Activated CD4-positive, alpha-beta memory T cell treated with anti-CD3 and anti-CD28 coated beads, Interleukin-2, amount 10 ng/mL, durations not matched to agents 7 days and 5 days (primary cell): ENCODE measurements at places on chromosomes 16 and 17.

GRCh38 chr17:66165537-66166123 lies 26.3 kb downstream of the CEP112 start:
- no peak for DNase-seq

DNA sequence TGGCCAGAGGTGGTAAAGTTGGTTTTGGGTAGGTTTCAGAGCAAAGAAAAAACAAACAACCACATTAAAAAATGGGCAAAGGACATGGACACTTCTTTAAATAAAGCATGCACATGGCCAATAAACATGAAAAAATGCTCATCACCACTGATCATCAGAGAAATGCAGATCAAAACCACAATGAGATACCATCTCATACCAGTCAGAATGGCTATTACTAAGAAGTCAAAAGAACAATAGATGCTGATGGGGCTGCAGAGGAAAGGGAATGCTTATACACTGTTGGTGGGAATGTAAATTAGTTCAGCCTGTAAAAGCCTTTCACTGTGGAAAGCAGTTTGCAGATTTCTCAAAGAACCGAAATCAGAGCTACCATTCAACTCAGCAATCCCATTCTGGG lies 598.4 kb upstream of the SOX9 start:
- DNase-seq: no peak

DNA sequence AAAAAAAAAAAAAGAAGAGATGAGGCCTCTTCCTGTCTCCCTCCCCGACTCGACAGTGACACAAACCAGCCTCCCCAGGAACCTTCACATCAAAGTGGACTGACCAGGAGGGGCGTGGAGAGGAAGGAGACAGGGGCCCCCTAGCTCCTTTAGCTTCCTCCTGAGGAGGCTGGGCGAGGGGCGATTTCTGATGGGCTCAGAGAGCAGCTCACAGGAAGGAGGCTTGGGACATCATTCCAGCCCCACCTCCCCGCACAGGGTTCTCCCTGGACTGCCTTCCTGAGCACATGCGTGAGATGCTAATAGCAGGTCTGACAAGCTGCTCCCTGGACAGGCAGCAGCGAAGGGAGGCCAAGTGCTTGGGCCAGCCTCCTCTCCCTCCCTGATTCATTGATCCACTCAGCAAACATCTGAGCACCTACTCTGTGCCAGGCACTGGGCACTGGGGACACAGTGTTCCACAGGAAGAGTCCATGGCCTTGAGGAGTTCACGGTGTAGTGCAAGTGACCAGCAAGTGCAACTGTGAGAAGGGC lies 14.4 kb upstream of the DOK4 start:
- DNase-seq: peak; percentile 27

GRCh38 chr17:31373150-31374093 lies 18.1 kb upstream of the RAB11FIP4 start:
- DNase-seq: no peak

GRCh38 chr17:39834017-39834416 lies 30.1 kb downstream of the IKZF3 start:
- no peak for DNase-seq

GRCh38 chr16:66199189-66199588 lies 167.3 kb upstream of the CDH5 start:
- DNase-seq: no peak

- no peak for DNase-seq
These were observed 15.4 kb downstream of the C17orf78 start for GRCh38 chr17:37391146-37391545.

DNA sequence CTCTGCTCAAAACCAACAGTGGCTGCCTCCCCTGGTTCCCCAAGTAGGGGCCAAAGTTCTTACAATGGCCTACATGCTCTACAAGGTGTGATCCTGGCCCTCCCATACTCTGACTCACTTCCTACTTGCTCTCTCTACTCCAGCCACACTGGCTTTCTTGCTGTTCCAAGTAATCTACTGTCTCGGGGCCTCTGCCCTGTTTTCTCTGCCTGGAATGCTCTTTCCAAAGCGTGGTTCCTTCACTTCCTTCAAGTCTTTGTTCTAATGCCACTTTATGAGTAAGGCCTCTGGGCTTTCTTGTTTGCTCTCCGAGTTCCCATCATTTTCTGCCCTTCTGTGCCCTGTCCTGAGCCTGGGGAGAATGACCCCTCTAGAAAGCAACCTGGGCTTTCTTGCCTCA lies 4.1 kb upstream of the CDH3 start:
- DNase-seq: no peak

DNA sequence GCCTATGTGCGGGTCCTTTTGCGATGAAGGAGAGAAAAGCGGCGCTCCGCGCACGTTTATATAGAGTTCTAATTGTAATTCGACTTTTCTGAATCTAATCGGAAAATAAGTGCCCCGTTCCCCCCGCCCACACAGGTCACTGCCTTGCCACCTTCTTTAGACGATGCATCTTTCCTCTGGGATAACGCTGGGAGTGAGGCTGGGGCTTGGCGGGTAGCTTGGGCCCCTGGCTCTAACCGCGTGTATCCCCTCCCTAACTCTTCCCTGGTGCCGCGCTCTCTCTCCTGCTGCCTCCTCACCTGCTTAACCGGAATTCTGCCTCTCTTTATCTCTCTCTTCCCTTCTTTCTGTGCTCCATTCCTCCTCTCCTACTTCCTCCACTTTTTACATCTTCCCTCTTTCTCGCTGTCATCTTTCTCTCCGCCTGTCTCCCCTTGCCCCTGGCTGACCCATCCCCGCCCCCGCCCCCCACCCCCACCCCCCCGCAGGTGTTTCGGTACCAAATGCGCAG lies 2.6 kb downstream of the LHX1 start:
- no peak for DNase-seq

GRCh38 chr17:48310748-48311213 lies 119.2 kb downstream of the SKAP1 start:
- no peak for DNase-seq

DNA sequence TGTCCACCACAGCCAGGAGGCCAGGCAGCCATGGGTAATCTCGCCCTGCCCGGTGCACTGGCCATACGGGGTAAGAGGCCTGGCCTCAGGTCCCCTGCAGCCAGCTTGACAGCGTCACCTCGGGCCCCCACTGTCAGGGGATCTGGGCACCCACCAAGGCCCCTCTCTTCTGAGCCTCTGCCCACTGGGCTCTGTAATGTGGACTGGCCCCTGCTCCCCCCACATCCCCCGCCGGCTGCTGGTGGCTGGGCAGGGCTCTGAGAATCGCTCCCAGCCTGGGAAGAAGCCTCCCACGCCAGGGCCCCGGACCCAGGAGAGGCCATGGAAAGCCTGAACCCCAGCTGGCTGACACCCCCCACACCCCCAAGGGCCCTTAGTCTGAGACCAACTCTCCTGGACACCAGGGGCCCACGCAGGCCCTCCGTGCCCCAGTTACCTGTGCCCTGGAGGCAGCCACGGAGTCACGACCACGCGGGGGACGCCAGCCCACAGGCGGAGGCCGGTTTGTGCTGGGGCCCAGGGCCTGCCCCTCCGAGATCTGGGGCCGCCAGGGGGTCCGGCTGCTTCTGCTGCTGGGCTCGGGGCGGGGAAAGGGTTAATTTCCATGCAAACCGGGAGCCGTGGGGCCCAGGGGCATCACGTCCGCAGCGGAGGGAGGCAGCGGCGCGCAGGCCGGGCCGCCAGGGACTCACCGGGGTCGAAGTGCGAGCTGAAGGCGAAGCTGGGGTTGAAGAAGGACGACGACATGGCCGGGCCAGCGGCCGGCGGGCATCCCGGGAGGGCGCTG lies at the start of gene PVALEF:
Gene PVALEF, plus strand, starts transcription at position 262 of the 787 bp plus-strand sequence. CDS start 15,720 bp downstream, outside the sequence.
- no peak for DNase-seq

DNA sequence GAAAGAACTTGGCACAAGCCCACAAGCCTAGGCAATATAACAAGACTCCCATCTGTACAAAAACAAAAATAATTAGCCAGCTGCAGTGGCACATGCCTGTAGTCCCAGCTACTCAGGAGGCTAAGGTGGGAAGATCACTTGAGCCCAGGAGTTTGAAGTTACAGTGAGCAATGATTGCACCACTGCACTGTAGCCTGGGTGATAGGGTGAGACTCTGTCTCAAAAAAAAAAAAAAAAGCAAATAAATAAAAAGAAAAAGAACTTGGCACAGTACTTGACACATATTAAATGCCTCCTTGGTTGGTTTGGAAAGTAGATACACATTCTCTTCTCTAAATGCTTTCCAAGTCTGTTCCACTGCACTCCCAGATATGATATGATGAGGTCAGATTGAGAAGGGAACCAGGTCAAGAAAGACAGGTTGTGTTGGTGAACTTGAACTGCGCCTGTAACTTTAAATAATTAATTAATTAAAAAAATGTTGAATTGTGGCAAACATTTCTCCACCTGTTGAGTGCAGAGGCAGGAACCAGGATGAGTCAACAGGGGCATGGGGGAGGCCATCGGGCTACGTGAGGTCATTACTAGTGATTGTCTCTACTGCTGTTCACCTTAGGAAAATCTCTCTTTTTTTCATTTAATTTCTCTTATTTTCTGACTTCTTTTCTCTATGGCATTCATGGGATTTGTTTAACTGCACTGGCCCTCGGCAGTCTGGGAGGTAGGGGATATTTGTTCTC lies 25.9 kb upstream of the EFCAB13 start:
- DNase-seq: no peak
